ENCODE measurements at places on chromosomes 13 and 19. TPM values are rescaled to one million over a fixed set of nuclear protein-coding genes. Genes with fewer than 3 reads are reported as not detected.

DNA sequence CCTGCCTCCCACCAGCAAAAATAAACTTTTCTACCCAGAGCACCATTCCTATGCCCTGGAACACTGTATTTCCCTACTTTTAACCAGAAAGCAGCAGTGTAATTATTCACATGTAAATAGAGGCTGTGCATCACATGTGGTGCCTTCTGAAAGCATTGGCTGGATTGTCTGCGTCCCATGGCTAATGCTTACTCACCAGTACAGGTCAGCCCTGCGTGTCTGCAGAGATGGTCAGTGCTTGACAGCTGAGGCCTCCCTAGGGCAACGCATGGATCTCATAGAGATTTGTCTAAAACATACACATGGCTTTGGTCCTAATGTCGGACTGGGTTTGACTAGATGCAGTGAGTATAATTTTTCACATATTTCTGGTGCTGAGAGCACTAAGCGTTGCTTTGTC, 64.2 kb downstream of the DPY19L3 start:
- no peak for DNase-seq

- DNase-seq = no peak
These were observed 182.9 kb downstream of the SLITRK6 start for GRCh38 chr13:85616275-85616674.

DNA sequence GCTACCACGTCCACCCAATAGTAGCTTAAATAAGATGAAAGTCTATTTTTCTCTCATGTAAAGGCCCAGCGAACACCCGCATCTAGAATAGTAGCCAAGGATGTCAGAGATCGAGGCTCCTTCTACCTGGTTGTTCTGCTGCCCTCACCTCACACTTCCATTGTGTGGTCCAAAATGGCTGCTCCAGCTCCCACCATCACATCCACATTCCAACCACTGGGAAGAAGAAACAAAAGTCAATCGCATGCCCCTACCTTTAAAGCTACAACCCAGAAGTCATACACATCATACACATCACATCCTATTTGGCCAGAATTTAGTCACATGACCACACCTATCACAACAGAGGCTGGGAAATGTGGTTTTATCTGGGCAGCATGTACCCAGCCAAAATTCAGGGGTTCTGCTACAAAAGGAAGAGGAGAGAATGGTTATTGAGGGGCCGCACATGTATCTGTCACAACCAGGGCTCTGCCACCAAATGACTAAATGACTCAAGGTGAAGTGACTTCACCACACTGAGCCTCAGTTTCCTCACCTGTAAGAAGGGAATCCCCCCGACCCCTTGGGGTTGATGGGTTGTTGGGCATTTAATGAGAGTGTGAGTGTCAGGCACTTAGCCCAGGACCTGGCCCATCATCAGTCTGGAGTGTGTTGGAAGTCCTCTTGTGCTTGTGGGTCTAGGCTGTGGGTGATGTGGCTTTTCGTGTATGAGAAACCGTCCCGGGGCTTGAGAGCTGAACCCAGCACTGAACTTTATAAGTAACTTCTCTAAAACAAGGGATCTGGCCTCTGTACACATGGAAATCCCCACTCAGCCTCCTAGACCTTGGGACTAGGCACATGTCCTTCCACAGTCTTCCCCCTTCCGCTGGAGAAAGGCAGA, 10.2 kb upstream of the CBLC start:
- no peak for DNase-seq

GRCh38 chr19:16261584-16262368, 62.9 kb upstream of the KLF2 start:
- DNase-seq = no peak

GRCh38 chr13:43614063-43614462, 172.7 kb downstream of the ENOX1 start:
- no peak for DNase-seq

- no peak for DNase-seq
These were observed 275.8 kb downstream of the SHISA2 start for GRCh38 chr13:25775986-25776385.

GRCh38 chr19:30888937-30889336, 460.3 kb downstream of the TSHZ3 start:
- DNase-seq = no peak

The ZNF729 gene
- total RNA-seq = not detected
